Activated CD4-positive, CD25-positive, alpha-beta regulatory T cell treated with anti-CD3 and anti-CD28 coated beads, Interleukin-2, amount 50 U/mL, for 16 hours (primary cell): ENCODE measurements at places on chromosomes 3 and 15.

DNA sequence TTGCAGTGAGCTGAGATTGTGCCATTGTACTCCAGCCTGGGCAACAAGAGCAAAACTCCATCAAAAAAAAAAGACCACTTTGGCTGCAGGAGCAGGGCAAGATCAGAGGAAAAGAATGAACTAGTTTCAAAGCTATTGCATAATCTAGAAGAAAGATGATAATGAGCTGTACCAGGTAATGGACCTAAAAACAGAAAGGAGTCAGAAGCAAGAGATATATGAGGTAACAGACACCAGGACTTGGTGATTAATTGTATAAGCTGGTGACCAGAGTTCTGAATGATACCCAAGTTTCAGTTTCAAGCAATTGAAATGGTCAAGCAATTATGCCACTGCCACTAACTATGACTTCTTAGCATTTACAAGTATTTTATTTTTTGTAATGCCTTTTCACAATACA, 2.9 kb downstream of the POLQ start:
- DNase-seq, result no peak

- no peak for DNase-seq
Observed at GRCh38 chr3:12973827-12974226, 99.4 kb downstream of the IQSEC1 start.

- DNase-seq, result no peak
Observed at GRCh38 chr15:27545494-27546255, 553.4 kb downstream of the OCA2 start.

DNA sequence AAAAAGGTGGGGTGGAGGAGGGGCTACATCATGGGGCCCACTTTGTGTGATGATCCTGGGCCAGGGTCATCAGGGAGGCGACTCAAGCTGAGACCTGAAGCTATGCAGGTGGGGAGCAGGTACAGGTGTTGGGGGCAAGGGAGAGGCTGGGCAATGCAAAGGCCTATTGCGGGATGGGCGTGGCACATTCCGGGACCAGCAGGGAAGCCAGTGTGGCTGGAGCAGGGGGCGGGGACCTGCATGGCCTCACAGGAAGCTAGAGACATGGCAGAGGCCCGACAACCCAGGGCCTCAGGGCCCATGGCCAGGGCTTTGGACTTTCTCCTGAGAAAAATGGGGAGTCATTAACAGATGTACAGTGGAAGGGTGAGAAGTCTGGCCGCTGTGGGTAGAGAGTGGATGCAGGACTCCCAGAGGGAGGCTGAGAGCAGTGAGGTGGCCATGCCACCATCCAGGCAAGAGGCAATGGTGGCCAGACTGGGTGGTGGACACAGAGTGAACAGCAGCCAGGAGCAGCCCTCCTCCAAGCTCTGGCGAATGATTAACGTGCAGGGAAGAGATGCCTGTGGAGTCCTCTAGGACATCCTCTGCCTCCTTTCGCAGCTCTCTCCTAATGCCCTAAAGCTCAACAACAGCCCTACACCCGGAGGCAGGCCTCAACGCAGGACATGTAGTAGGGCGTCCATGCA, 122.6 kb upstream of the ATP2B2 start:
- DNase-seq, result no peak

- no peak for DNase-seq
Observed at GRCh38 chr3:33277193-33277882, at the start of gene FBXL2. Gene FBXL2 (plus strand): TSS chr3:33277442. CDS start chr3:33277513, 71 bp downstream.

- no peak for DNase-seq
Observed at GRCh38 chr3:171565481-171566058, 105.4 kb upstream of the TNIK start.

- DNase-seq, result no peak
Observed at GRCh38 chr15:58788056-58788710, 17.1 kb downstream of the MINDY2 start.

GRCh38 chr15:67812241-67812644, 13.1 kb upstream of the SKOR1 start:
- DNase-seq, result no peak

DNA sequence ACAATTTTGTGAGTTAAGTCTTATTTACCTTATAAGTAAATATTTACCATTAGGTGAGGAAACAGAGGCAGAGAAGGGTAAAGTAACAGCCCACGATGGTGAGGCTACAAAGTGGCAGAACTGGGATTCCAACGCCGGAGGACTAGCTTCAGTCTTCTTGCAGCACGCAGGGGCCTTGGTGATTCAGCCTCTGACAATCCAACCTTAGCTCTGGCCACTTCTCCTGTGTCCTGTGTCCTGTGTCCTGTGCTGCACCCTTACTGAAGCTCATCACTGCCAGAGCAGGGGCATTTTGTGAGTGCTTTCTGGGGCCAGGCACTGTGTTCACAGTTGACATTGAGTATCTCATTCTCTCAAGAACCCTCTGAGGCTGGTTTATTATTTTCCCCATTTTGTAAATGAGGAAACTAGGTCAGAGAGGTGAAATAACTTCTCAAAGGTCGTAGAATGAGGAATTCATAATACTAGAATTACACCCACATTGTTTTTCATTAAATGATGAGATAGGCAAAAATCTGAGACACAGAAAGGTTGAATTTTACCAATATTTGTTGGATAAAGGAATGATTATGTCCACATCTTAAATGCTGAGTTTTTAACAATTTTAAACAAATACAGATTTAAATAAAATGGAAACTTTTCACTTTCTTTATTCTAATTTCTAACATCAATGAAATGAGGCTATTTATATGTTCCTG, 215.9 kb downstream of the BBX start:
- DNase-seq, result no peak

DNA sequence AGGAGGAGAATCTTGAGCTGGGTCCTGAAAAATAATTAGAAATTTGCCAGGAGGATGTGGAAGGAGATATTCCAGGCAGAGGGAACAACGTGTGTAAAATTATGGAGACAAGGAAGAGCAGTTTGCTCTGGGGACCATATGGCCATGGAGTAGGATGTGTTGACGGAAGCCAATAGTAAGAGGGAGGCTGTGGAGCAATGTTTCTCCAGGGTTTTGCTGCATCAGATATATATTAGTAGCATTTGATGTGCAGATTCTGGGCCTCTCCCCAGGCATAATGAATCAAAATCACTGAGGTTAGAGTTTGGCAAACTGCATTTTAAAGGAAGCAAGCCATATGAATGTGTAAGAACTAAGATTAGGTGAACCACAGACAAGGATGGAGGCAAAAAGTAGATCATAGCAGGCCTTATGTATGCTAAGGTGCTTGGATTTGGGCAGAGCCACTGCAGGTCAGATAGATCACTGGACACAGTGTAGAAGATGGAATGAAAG, 192.9 kb upstream of the IL12A start:
- no peak for DNase-seq

DNA sequence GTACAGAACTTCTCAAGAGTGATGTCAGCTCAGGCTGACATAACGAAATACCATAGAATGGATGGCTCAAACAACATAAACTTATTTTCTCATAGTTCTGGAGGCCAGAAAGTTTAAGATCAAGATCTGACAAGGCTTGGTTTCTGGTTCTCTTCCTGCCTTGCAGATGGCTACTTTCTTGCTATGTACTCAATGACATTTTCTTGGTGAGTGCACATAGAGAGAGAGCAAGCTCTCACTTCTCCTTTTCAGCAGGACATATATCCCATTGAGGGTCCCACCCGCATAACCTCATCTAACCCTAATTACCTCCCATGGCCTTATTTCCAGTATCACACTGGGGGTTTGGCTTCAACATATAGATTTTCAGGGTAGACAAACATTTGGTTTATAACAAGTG, 1072.1 kb downstream of the PLOD2 start:
- DNase-seq, result no peak

DNA sequence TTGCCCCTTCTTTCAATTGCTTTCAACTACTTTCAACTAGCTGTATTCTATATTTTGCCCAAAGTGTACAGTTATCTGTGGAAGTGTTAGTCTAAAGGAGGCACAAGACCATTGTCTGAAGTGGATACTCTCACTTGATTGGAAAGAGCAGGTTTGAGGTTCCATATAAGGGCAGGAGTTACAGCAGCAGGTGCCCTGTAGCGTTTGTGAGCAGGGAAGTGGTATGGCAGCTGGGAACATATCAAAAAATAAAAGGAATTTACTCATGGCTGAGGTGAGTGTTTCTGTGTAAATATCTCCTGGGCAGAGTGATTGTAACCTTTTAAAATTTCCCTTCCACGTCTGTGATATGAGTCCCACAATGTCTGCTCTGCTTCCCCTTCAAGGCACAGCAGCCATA, 38.5 kb upstream of the DNAJC13 start:
- DNase-seq, result no peak

- no peak for DNase-seq
Observed at GRCh38 chr3:28850186-28850585, 430.7 kb upstream of the RBMS3 start.

DNA sequence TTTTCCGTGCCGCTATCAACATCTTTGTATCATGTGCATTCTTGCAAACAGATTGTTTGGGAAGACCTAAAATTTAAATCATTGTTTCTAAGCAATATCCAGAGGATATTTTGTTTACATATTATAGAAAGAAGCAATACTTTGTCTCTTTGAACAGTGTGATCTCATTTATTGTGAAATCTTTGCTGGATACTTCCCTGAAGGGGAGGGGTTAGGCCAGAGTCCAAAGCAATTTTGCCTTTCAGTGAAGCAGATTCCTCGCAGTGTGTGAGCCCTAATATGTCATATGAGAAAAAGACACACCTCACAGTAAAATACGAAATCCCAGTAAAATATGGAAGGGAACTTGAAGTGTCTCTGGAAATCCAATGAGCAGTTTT, 158.7 kb upstream of the SLCO3A1 start:
- DNase-seq, result no peak

DNA sequence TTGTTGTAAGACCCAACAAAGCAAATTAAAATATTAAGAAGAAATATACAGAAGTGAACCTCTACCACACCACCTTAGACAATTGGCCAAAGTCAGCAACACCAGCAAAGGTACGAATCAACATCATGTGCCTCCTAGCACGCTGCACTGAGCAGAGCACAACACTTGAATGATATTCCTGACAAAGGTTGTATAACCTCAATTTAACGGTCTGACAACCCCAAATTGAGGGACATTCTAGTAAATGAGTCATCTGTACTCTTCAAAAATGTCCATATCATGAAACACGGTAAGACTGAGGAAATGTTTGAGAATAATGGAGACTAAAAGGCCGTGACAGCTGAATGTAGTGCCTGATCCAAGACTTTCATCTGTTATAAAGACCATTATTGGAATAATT, 41.3 kb upstream of the TNFSF10 start:
- no peak for DNase-seq

DNA sequence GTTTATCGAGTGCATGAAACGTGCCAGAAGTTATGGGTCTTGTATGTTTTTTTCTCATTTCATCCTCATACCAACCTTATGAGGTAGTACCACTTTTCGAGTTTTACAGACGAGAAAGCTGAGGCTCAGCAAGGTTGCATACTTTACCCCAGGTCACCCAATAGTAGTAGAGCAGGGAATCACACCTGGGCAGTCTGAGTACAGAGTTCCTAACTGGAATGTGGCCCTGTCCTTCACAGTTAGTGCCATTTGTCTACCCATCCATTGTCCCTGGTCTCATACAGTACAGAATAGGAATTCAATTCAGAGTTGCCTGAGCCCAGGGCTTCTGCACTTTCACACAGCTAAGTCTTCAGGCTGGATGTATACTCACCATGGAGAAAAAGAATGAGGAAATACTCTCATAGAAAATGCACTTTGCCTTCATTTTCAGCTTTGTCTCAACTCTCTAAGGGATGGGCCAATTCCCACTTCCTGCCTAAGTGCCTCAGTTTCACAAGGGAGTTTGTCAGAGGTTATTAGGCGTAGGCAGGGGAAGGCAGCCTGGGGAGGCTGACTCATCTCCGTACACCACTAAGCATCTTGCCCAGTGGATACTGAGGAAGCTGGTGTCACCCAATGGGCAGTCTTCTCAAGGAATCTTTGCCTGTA, 93.2 kb downstream of the TMEM212 start:
- DNase-seq, result no peak
